ENCODE measurements at places on chromosomes 3 and 15. TPM values are rescaled to one million over a fixed set of nuclear protein-coding genes. Genes with fewer than 3 reads are reported as not detected.

Gene ATR
- 9.1 TPM for total RNA-seq

Gene BRPF1
- 9.4 TPM for total RNA-seq

Gene MBD4
- 18.8 TPM for total RNA-seq

Gene INKA1
- 2.3 TPM for total RNA-seq

Gene SLC28A1
- 0.91 TPM for total RNA-seq

Gene ECT2
- 4.8 TPM for total RNA-seq

Gene DISP2
- total RNA-seq: 3.0 TPM

- peak; percentile 85 for DNase-seq
- H3K27ac ChIP-seq: peak within 1 kb of the TSS; percentile 93
- peaks cover 29% of the 10 kb centered on the region for H3K36me3 ChIP-seq
Observed at GRCh38 chr15:43133430-43134156, at the start of gene TMEM62. TMEM62 (plus strand) TSS chr15:43133586; CDS start chr15:43133803, 217 bp downstream.

DNA sequence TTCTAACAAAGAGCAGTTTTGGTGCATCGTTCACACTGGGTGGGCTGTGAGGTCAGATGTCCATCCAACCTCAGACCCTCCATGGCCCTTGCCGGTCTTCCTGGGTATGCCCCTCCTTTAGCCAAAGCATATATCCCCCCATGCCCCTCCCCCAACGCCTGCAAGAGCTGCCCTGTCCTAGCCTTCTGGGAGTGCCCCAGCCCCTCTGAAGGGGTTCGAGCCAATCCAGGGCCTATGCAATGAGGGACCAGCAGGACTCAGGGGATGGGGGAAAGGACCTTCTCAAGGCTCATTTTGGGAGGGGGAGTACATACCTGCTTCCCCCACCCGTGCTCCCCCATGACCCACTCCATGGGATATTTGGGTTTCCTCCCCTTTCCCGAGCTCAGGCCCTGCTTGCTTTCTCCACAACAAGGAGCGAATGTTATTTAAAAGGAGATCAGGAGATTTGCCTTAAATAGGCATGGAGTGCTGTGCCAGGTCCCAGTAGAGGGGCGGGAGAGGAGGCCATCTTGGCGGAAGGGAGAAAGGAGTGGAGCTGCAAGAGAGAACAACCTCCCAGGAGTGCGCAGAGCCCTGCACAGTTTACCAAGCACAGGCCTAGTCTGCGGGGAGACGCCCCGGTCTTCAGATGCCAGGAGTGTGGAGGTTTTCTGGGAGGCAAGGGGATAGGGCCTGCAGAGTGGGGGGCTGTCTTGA is 18.2 kb downstream of the PIF1 start:
- no peak overlapping the region for H3K4me3 ChIP-seq
- no peaks in the 10 kb centered on the region for H3K36me3 ChIP-seq
- no peak for DNase-seq
- H3K27me3 ChIP-seq: peaks cover 21% of the 10 kb centered on the region
- H3K4me1 ChIP-seq: peaks cover 33% of the 10 kb centered on the region

- no peak overlapping the region for H3K4me3 ChIP-seq
- no peaks in the 10 kb centered on the region for H3K27me3 ChIP-seq
- peaks cover 68% of the 10 kb centered on the region for H3K4me1 ChIP-seq
- no peak for DNase-seq
- H3K27ac ChIP-seq: peak overlapping the region; percentile 16
Observed at GRCh38 chr3:53163444-53164387, 2.7 kb downstream of the PRKCD start.

- no peaks in the 10 kb centered on the region for H3K27me3 ChIP-seq
- no peak overlapping the region for H3K27ac ChIP-seq
- no peaks in the 10 kb centered on the region for H3K4me1 ChIP-seq
- no peak for DNase-seq
- H3K36me3 ChIP-seq: no peaks in the 10 kb centered on the region
- H3K4me3 ChIP-seq: no peak overlapping the region
Observed at GRCh38 chr3:85193565-85193964, 234.8 kb downstream of the CADM2 start.

- DNase-seq: no peak
- H3K27me3 ChIP-seq: no peaks in the 10 kb centered on the region
- peaks cover 28% of the 10 kb centered on the region for H3K4me1 ChIP-seq
- H3K27ac ChIP-seq: no peak overlapping the region
Observed at GRCh38 chr3:30112902-30113484, 493.4 kb upstream of the TGFBR2 start.

- H3K36me3 ChIP-seq: no peaks in the 10 kb centered on the region
- H3K4me3 ChIP-seq: no peak overlapping the region
- H3K4me1 ChIP-seq: no peaks in the 10 kb centered on the region
- H3K27me3 ChIP-seq: peaks cover 26% of the 10 kb centered on the region
Observed at GRCh38 chr3:8780279-8780678, 10.9 kb upstream of the OXTR start.

DNA sequence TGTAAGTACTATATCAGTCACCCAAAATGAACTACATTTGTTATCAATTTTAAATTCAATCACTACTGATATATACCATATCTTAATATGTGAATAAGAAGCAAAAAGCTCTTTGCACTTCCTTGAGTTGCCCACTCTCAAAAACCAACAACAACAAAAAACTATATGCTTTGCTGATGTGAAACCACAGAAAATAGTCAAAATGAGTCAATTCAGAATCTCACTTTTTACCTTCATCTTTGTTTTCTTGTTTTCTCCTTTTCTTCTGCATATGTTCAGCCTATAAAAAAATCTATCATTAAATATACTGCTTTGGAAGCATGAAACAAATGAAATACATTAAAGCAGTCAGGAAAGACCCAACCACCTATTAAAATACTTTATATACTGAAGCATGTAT is 80.7 kb downstream of the UBR1 start:
- no peak for DNase-seq
- H3K4me1 ChIP-seq: no peaks in the 10 kb centered on the region

DNA sequence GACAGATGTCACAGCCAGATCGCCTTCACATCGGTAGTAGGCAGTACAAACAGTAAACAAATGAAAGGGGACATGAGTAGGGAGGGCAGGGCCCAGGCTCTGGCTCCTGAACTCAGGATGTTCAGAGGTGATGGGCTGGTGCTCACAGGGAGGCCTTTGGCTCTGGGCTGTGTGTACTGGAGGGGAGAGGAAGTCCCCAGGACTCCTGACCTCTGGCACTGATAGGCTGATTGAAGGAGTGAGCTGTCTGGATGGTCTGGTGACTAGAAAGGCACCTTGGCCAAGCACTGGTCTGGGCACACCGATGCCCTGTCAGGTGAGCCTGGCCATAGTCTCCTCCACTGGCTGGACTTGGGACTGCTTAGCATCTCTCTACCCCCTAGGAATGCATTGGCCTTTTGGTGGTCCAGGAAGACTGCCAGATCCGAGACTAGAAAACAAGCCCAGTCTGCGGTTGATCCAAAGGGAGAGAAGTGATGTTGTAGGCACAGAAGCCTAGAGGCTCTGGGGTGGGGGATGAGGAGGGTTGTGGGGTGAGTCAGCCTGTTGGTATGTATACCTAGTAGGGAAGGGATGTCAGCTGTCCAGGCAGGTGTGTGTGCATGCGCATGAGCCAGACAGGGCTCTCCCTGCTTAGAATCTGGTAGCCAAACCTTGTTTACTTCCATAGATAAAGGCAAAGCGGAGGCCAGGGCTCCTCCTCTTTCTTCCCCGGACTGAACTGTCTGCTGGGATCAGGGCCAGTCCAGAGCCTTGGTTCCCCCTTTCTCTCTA is 1.9 kb downstream of the SPINT1 start:
- no peak overlapping the region for H3K27ac ChIP-seq
- H3K36me3 ChIP-seq: no peaks in the 10 kb centered on the region
- peaks cover 53% of the 10 kb centered on the region for H3K27me3 ChIP-seq

DNA sequence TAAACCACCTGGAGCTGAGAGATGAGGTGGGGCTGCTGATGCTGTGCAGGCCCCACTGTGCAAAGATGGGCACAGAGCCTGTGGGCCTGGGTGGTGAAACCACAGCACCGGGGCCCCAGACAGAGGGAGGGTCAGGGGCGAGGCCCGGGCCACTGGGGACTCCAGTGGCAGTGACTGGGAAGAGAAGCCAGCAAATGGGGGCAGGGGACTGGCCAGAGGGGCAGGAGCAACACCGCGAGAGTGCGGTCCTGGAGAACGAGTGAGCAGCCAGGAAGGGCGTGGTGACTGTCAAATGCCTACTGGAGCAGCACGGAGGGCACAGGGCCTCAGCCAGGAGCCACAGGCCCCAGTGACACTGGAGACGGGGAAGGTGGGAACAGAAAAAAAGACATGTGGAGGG is 39.8 kb downstream of the HCN4 start:
- no peak overlapping the region for H3K4me3 ChIP-seq
- no peaks in the 10 kb centered on the region for H3K36me3 ChIP-seq
- H3K4me1 ChIP-seq: peaks cover 13% of the 10 kb centered on the region
- H3K27ac ChIP-seq: no peak overlapping the region

- no peak for DNase-seq
- no peaks in the 10 kb centered on the region for H3K27me3 ChIP-seq
- H3K27ac ChIP-seq: no peak overlapping the region
Observed at GRCh38 chr3:146895026-146895749, 290.0 kb upstream of the PLSCR5 start.

Data from left ventricle myocardium inferior (tissue), 1 donor.